Adipose tissue (tissue), 3 donors: ENCODE measurements at places on chromosomes 16 and 17. TPM values are rescaled to one million over a fixed set of nuclear protein-coding genes. Genes with fewer than 3 reads are reported as not detected.

Gene CCDC144A
- polyA plus RNA-seq, result 0.67 TPM

Gene MYH2
- polyA plus RNA-seq, result 0.33 TPM

Gene MYADML2
- polyA plus RNA-seq, result not detected

Gene DRC3
- 0.43 TPM for polyA plus RNA-seq

Gene C16orf89
- 6.8 TPM for polyA plus RNA-seq

Gene CSH2
- polyA plus RNA-seq, result not detected

Gene GAS2L2
- 0.22 TPM for polyA plus RNA-seq

Gene GNG13
- polyA plus RNA-seq, result not detected

Gene SPATA32
- not detected for polyA plus RNA-seq

Gene PTGES3L
- polyA plus RNA-seq, result 0.19 TPM

Gene DCXR
- 361 TPM for polyA plus RNA-seq

Gene KREMEN2
- 0.07 TPM for polyA plus RNA-seq

Gene OTOA
- polyA plus RNA-seq, result not detected

Gene MYH11
- polyA plus RNA-seq, result 24.8 TPM

Gene GHDC
- 16.5 TPM for polyA plus RNA-seq

Gene MEIOB
- 0.07 TPM for polyA plus RNA-seq

Gene FBXO47
- not detected for polyA plus RNA-seq

Gene TMC7
- polyA plus RNA-seq, result 0.30 TPM

Gene ALOX15
- 9.6 TPM for polyA plus RNA-seq

Gene CLN3
- polyA plus RNA-seq, result 28.2 TPM

Gene PRSS22
- polyA plus RNA-seq, result not detected

Gene GLG1
- polyA plus RNA-seq, result 38.9 TPM

Gene SNAI3
- polyA plus RNA-seq, result 0.45 TPM

Gene C16orf96
- not detected for polyA plus RNA-seq

Gene HBA1
- polyA plus RNA-seq, result 6.7 TPM
